ENCODE measurements at places on chromosomes 5 and 9.
A peak's percentile ranks its signal among the peaks of the same experiment; 100 is the strongest.

GRCh38 chr5:135546101-135546500 lies 10.3 kb upstream of the NEUROG1 start:
- DNase-seq: no peak

- no peak for DNase-seq
Observed at GRCh38 chr5:154274828-154275185, 84.3 kb downstream of the GALNT10 start.

DNA sequence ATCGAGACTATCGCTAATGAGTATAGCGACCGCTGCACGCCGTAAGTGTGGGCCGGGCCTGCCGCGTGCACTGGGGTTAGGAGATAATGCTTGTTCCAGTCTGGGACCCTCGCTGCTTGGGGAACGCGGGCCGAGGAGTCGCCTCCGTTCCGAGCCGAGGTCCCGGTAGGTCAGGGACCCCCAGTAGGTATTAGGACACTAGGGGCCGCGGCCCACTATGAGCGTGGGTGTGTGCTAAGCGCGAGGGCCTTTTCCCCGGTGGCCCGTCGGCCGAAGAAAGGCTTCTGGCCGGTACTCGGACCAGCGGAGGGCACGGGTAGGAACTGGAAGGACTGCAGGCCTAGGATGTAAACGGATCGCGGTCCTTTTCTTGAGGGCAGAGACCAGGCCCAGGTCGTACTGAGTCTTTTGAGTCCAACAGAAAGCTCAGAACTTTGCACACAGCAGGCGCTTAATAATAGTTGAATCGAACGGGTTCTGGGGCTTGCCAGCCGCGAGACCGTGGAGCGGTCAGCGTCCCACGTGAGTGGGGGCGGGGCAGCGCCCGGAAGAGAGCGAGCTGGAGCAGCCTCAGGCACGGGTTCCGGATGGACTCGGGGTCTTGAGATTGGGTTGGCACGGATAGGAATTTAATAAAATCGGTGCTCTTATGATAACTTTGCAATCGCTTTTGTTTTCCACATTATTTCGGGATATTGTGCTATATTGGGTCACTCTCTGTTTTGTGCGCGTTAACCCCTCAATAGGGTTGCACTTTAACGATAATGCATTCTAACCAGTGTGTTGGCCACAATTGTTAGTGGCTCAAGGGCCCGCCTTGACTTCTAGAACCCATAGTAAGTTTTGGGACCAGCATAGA lies 733 bp downstream of the HSPA4 start:
- DNase-seq: peak; percentile 75

- no peak for DNase-seq
Observed at GRCh38 chr9:137136261-137136880, 2.6 kb upstream of the GRIN1 start.

DNA sequence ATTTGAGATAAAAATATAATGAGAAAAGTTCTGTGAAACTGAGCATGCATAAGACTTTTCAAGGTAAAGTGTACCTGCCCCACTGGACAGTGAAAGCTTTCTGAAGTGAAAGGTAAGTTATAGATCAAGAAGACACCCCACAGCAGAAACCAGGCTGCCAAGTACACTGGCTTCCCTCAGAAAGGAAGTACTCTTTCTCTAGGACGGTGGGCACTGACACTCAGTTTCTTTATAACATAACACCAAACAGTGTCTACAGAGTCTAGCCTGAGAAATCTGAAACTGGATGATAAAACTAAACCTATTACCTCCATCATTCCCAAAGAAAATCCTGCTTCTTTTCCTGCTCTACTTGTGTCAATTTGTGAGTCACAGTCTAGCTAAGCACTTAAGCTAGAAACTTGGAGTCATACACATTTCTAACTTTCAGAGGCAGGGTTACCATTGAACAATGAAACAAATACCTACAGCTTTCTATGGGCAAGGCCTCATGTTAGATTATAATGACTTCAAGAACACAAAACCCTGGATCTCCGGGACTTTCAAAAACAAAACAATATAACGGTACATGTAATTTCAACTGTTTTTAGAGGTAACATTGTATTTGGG lies 136.7 kb downstream of the CPLANE1 start:
- no peak for DNase-seq

- no peak for DNase-seq
Observed at GRCh38 chr9:37424686-37425297, 2.3 kb downstream of the GRHPR start.

DNA sequence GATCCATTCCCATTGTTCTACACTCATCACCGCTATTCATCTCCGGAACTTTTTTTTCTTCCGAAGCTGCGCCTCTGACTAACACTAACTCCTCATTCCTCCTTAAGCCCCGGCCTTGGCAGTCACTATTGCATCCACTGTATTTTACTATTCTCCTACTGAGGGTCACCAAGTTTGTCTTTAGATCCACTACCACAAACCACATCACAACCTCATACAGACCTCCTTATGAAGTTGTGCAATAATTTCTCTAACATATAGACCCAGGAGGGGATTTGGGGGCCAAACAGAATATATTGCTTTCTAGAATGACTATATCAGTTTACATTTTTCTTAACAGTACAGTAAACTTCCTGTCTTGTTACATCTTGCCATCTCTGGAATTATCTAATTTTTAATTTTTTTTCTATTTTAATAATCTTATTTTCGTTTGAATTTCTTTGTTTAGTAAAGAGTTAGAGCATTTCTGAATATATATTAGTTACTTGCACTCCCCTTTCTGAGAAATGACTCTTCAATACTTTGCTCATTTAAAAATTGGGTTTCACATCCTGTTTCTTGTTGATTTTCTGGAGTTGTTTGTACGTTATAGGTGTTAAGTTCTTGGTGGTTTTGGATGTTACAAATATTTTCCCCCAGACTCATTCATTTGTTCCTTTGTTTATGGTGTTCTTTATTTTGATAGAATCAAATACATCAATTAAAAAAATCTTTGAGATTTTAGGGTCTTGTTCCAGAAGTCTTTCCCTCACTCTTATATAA lies 37.1 kb downstream of the DMRT2 start:
- no peak for DNase-seq

DNA sequence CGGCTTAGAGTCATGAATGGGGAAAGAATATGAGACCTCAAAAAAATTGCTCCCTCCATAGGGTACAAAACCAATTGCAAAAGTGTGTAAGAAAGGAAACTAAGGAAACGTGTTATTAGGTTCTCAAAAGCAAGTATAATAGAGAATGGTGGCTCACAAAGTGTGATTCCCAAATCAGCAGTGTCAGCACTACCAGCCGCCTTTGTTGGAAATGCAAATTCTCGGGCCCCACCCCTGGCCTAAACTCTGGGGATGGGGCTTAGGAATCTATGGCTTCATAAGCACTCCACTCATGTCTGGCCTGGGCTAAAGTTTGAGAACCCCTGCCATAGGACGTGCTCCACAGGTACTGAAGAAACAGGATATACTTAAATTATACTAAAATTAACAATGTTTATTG lies 1.6 kb upstream of the CCDC69 start:
- DNase-seq: no peak

DNA sequence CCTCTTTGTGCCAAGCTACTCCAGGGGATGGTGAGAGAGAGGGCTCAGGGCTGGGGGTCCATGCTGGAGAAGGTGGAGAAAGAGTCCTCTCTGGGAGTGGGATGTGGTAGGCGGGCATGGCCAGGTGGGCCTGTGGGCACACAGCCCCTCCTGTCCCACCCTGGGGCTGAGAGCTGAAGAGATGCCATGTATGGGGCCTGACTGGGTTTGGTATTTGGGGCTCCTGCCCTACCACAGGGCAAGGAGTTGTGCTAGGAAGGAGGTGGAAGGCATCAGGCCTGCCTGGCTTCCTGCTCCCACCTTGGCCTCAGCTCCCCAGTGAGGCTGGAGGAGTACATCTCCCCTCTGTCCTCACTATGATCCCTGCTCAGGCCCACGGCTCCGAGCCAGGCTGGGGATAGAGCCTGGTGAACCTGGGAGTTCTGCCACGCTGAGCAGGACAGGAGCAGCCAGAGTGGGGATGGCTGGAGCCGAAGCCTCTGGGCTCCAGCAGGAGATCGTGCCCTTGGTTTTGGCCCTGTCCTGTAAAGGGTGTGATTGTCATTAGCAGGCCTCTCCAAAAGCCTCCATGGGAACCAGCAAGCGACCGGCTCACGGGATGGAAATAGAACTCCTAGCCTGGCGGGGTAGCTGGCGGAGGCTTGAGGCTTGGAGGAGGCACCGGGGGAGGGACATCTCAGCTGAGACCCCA lies 75.5 kb downstream of the CACNA1B start:
- DNase-seq: no peak

All from activated CD4-positive, alpha-beta T cell treated with anti-CD3 and anti-CD28 coated beads, Interleukin-2, amount 50 U/mL, for 48 hours (primary cell).